Dermis blood vessel endothelial cell (primary cell): ENCODE measurements at places on chromosomes 7 and 10.

GRCh38 chr10:100878291-100878910, 34.4 kb upstream of the SLF2 start:
- peak; percentile 83 for DNase-seq

DNA sequence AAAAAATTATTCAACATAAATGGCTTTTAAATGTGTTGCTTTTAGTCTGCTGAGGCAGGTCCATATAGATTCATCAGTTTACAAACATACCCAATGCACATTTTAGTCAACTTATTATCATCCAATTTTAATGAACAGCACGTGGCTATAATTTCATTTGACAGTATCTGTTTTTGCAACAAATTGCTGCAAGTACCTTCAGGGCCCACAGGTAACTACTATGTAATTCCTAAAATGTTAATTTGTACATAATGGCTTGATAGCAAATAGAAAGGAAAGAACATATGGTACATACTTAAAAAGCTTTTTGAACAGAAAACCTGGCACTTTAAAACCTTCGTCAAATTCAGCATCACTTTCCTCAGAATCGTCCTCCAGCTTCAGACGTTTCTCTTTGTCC, 33.3 kb downstream of the ERCC6 start:
- DNase-seq = no peak

- DNase-seq = peak; percentile 26
These were observed 59.5 kb upstream of the PRPS1L1 start for GRCh38 chr7:18087026-18087686.

DNA sequence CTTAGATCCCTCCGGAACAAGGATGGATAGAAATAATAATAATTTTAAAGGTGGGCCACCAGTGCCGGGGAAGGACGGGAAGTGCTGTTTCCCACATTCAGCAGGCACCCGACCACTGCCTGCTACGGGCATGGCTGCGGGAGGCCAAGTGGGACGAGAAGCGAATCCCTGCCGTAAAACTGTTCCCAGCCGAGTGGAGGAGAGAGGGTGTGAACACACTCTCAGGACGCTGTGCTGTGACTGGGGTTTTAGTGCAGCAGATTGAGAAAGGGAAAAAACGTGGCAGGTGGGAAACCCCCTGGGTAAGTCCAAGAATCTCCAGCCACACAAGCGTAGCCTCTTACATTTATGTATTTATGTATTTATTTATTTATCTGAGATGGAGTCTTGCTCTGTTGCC, 158.8 kb downstream of the DNAJB6 start:
- no peak for DNase-seq

DNA sequence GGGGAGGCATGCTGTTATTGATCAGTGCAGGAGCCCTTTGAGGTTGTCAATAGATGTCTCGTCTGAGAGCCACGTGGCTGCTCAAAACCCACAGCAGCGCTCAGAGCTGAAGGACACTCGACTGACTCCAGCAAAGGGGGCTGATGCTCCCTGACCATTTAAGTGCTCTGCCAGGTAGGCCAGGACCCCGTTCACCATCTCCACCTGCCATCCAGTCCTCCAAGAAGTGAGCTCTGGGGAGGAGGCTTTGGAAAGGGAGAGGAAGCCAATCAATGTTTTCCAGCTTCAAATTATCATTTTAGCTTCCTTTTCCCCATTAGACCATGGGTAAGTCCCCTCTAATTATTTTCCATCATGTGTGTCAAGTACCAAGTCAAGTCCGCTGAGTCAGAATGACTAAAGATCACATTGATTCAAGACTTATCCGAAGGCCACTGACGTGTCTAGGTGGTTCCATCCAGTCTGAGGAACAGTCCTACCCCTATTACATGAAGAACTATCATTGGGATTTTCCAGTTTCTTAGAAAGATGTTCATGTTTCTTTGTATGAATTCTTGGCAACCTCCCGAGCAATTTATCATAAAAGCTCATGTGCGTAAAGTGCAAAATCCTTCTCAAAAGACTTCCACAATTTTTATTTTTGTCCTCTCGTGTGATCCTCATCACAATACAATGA, 302.6 kb upstream of the LYZL1 start:
- no peak for DNase-seq

DNA sequence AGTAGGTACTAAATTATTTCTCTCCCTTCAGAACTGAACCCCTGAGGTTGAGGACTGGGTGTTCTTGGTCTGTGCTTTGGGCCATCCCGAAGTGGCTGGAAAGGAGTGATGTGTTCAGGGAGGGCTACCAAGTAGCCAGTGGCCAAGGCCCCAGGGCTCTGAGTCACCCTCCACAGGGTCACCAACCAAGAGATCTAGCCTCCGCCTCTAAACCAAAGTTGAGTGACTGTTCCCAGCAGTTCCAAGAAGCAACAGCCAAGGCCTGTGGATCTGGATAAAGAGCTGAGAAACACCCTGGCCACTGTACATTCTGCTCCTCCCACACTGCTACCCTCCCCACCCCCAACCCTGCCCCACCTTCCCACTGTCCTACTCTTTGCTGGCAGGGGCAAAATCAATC, 35.5 kb upstream of the KCNMA1 start:
- no peak for DNase-seq

DNA sequence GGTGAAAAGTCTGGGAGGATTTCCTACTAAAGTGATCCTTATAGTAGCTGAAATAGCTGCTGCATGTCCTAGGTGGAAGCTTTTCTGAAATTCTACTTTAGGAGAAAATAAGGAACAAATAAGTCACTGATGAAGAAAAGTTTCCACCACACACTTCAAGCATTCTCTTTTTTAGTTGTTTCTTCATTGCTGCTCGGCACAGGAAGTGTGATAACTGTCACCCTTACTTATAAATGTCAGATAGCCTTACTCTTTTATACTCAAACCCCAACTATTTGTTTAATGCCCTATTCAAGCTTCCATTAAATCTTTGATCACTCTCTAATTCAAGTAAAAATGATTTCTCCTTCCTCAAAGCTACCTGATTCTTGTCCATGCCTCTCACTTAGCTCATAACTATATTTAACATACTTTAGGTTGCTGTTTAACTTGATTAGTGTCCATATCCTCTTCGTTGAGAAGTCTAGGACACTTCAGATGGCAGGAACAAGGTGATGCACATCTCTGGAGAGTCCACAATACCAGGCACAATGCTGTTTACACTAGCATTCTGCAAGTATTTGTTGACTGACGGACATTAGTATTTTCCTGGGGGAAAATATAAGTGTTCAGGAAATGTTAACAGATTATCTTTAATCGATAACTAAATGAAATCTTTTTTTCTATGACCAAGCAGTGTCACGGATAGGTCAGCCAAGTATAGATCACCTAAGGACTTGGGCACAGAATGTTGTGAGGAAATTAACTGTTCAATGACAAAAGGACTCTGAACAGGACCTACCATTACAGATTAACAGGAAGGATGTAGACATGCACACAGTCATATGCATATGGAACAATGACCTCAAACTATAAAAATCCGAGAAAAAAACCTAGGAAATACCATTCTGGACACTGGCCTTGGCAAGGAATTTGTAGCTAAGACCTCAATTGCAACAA, 67.4 kb downstream of the ZNF438 start:
- peak; percentile 86 for DNase-seq

GRCh38 chr10:48885376-48885775, 54.3 kb downstream of the LRRC18 start:
- peak; percentile 74 for DNase-seq

DNA sequence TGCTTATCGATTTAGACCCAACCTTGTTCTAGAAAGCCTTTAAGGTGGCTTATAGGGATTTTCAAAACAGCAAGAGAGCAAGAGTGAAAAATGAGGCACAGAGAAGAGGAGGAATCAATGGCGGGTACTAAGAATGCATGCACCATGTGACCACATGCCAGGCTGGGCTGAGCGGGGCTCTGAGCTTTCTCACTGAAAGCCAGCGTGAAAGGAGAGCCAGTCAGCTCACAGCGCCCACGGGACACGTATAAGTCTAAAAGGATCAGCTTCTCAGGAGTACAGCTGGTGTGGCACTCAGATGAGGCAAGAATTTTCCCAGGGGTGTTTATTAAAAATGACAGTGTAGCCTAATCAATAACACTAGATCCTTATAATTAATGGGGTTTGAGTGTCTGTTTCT, 114.3 kb downstream of the SLIT1 start:
- DNase-seq = no peak

- peak; percentile 69 for DNase-seq
These were observed 32.1 kb downstream of the NRF1 start for GRCh38 chr7:129643550-129644170.

- DNase-seq = peak; percentile 57
These were observed 150.1 kb upstream of the KLF6 start for GRCh38 chr10:3935141-3935540.

GRCh38 chr7:158421361-158421760, 166.3 kb downstream of the PTPRN2 start:
- DNase-seq = no peak

DNA sequence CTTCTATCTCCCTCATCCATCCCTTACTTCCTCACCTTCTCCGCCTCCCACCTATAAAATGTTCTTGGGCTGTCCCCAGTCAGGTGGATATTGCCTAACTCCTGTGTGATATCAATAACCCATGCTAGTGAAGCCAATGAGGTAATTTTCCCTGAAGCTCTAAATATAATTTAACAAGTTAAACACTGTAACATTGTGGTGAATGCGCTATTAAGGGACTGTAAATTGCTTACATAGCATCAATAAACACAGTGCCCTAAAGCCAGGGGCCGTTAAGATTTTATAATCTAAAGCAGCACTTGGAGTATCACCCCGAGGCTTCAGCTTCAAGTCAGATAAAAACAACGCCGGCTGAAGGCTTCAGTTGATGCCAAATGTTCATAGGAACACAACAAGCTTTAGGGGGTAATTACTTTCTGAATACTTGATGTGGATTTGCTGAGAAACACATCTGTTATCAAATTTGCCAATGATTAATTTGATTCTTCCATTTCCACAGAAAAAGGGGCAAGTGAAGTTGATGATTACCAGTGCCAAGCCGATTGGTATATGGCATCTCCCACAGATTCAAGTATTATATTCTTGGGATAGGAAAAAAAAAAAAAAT, 138.4 kb downstream of the CREB5 start:
- DNase-seq = no peak

GRCh38 chr10:70782086-70782745, 3.0 kb downstream of the TBATA start:
- no peak for DNase-seq

GRCh38 chr10:114852197-114852596, 30.6 kb downstream of the FHIP2A start:
- DNase-seq = no peak

DNA sequence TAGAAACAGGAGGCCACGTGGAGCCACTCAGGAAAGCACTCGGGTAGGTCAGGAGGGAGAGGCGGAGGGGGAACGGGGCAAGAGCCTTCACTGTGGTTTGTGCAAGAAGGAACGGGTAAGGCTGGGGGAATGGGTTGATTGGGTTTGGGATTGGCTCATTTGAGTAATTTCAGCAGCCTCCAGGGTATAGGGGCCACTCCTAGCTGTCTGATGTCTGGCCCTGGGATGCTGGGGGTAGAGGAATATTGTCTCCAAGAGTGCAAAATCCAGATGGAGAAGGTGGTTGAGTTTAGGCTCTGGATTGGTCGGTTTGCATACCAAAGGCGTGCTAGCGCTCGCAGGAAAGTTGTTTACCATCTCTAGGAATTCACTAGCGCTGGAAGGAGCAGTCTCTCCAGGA, 47.2 kb downstream of the MYL10 start:
- DNase-seq = no peak

- no peak for DNase-seq
These were observed 17.2 kb upstream of the AGR2 start for GRCh38 chr7:16822029-16822428.

DNA sequence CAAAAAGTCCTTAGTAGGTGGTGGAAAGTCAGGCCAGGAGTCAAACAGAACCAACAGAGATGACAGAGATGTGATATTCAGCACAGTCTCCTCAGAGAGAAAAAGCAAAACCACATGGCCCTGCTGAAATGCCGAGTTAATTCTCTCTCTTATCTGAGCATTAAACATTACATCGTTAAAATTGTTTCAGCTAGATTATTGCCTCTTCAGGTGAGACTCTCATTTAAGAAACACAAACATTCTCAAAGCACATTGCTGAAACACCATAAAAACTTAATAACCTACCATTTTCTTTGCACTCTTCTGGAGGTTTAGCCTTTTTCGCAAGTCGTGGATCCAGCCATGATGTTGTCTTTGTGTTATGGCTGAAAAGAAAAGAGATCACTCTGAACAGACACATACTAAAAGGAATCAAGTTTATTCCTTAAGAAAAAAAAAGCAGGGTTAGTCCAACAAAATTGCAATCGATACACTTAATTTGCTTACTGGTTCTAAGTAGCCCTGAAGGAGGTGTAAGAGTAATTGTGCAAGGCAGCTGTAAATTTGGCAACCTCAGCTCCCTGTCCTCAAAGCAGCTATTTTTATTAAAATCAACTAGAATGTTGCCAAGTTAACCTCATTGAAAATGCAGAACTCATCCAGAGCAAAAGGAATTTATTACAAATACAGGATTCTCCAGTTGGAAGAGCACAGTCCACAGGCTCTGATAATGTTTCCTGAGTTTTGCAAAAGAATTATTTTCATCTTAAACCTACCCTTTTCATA, 691.1 kb downstream of the PHTF2 start:
- DNase-seq = no peak

DNA sequence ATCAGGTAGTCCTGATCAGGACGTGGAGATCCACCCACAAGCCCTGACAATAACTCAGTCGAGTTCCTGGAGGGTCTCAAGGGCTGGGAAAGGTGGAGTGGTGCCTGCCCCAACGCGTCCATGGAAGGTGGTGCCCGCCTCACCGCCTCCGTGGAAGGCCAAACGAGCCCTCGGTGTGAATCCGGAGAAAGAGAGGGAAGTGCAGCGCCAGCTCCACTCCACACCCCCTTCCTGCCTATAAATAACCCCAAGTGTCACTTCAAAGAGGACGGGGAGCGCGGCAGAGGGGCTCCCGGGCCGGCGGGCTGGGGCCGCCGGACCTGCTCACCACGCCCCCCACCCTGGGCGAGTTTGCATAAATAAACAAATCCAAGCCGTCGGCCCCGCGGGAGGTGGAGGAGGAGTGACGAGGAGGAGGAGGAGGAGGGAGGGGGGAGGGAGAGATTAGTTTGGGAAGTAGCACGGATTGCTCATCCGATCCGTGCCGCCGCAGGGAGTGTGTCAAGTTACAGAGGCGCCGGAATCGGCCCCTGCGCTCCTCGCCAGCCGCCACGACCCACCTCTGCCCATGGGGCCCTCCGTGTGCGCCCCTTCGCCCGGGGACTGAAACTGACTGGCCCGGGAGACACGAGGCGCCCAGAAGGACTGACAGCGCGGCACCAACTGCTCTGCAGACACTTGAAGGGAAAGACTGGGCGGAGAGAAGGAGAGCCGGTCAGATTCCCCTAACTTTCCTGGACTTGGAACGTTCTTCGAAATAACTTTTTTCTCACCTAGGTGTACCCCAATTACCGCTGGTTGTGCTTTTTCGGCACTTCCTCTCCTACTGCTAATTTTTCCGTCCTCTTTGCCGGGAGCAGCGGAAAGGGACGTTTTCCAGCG, at the start of gene COL13A1:
Gene COL13A1, plus strand, starts transcription at position 473 of the 882 bp plus-strand sequence. CDS start 518 bp downstream, outside the sequence.
- DNase-seq = peak; percentile 61

- no peak for DNase-seq
These were observed 2.7 kb upstream of the CPVL start for GRCh38 chr7:29149036-29149435.

DNA sequence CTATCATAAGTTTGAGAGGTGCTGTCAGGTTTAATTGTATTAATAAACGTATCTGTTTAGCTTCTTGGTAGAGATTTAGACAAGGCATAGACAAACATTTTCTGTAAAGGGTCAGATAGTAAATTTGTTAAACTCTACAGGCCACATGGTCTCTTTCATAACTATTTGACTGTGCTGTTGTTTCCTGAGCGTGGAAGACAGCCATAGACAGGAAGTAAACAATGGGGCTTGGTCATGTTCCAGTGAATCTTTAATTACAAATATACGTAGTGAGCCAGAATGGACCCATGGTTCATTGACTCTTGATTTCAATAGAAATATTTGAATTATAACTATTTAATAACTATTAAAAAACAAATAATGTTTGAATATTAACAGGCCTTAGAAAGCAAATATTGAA, 451.1 kb downstream of the SH2D4B start:
- DNase-seq = no peak
